ENCODE measurements at places on chromosomes 5 and 9.

GRCh38 chr5:83472508-83473345 lies 1.2 kb downstream of the VCAN start:
- DNase-seq: no peak

DNA sequence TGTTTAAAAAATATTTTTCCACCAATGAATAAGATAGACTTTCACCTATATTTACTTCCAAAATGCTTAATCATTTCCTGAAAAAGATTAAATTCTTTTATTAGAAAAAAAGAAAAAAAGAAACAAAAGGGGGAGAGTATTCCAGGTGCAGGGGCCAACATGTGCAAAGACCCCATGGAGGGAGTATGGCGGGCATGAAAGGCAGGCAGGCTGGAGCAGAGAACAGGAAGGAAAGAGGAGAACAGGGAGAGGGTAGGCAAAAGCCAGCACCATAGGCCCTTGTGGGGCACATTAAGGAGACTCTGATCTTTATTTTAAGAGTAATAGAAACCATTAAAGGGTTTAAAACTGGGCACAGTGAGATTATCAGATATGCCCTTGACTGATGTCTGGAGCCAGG lies 16.5 kb upstream of the SAP30L start:
- DNase-seq: no peak

DNA sequence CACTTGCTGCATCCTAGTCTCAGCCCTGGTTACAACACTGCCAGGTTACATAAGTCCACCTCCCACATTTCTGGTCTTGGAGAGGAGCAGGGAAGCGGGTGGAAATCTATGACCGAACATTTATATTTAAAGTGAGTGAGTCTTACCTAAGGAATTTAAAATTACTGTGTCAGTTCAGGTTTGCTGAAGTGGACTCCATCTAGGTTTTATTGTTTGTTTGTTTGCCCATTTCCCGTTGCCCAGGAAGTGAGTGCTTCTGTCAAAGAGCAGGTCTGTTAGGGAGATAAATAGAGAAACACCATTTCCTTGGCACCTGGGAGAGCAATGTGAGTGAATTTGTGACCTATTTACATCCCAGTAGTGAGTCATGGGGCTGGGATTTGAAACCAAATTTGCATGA lies 179.5 kb downstream of the KIF4B start:
- DNase-seq: no peak

- DNase-seq: no peak
Measured at GRCh38 chr9:92406477-92406876, 2.1 kb upstream of the OGN start.

DNA sequence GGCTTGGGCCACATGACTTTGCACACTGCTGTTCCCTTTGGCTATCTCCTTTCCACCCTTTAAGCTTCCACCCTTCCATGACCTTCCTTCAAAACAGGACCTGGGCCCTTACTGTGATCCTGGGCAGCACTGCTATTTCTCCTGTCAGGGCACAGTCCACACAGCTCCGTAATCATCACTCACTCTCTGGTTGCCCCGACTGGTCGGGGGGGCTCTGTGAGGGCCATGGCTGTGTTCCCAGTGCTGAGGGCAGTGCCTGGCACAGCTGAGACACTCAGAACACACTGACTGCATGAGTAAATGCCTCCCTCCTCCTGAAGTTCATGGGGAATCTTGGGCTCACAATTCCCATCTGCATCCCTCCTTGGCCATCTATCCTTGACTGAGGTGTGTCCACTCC lies 12.2 kb downstream of the TRAF1 start:
- no peak for DNase-seq

DNA sequence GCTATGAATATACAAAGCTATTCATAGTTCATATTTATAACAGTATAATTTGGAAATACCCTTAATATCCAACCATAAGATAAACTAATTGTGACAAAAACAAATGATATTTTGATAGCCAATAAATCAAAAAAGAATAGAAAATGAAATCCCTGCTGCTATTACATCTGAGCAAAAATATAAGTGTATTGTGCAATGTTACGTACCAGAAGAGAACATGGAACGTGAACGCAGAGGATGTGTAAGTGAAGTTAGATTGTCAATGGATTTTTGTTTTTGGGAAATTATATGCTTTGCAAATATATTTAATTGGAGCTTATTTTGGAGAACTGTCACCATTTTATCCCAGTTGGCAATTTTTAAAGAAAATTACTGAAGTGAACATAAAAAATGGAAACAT lies 15.4 kb downstream of the GCNT1 start:
- no peak for DNase-seq

DNA sequence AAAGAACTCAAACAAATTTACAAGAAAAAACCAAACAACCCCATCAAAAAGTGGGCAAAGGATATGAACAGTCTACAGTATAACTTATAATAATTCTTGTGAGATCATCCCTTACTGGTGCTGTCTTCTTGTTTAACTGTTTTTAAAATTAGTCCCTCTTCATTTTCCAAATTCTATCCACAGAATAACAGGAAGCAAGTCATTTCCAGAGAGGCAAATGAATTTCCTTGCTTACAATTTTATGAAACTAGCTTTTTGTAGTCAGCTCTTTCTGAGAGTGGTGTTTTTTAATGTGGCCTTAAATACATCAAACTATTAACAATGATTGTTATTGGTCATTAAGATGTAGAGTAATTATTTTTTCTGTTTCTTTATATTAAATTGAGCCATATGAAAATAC lies 40.6 kb downstream of the FAM174A start:
- DNase-seq: no peak

DNA sequence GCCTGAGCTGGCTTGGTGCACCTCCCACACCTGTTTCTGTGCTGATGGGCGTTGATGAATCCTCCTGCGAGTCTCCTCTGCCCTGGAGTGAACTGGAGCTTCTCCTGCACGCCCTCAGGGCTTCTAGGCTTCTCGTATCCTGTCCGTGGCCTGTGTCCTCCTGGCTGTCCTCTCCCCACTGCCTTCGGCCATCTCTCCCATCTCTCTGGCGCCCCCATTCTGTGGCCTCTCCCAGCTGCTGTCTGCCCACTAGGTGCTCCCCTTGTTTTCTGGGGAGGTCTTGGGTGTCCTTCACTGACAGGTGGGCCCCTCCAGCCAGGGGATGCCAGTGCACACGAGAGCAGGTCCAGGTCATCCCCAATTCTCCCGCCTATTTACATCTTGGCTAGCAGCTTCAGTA lies 28.8 kb downstream of the AHRR start:
- no peak for DNase-seq

DNA sequence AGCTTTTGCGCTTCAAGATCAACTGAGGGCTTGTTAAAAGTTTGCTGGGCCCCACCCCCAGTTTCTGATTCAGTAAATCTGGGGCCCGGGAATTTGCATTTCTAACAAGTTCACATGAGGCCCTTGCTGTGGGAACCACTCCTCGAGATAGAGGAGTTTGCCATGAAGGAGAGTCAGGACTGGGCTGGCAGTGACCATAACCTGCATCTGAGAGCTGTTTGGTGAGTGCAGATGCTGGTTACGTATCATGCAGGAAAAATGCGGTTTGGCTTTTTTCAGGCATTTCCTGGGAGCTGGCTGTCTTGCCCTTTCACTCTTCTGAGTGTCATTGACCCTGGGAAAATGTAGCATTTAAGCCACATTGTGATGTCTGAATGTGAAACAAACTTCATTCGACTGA lies 9.4 kb upstream of the ANGPTL2 start:
- DNase-seq: no peak

DNA sequence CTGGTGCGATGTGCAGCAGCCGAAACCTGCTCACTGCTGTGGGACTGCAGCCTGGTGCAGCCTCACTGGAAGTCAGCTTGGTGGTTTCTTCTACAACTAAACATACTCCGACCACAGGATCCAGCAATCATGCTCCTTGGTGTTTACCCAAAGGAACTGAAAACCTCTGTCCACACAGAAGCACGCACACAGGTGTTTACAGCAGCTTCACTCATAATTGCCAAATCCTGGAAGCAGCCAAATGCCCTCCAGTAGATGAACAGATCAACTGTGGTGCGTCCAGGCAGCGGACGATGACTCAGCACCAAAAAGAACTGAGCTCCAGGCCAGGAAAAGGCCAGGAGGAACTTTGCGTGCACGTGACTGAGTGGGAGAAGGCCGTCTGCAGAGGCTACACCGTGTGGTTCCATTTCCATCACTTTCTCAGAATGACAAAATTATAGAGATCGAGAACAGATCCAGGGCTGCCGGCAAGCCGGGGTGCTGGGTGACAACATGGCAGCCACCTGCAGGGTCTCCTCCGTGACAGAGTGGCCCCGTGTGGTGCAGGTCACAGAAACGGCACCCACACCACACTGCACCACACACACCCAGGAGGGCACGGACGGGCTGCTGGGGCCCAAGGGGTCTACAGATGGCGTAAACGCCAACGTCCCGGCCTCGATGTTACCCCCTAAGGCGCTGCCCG lies 23.1 kb upstream of the NSMF start:
- DNase-seq: no peak

DNA sequence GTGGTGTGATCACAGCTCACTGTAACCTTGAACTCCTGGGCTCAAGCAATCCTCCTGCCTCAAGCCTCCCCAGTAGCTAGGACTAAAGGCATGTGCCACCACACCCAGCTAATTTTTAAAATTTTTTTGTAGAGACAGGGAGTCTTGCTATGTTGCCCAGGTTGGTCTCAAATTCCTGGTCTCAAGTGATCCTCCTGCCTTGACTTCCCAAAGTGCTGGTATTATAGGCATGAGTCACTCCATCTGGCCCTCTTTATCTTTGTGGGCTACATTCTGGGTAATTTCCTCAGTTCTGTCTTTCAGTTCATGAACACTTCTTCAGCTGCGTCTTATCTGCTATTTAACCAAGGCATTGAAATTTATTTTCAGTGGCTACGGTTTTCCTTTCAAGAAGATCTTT lies 196.6 kb upstream of the IER5L start:
- DNase-seq: no peak

DNA sequence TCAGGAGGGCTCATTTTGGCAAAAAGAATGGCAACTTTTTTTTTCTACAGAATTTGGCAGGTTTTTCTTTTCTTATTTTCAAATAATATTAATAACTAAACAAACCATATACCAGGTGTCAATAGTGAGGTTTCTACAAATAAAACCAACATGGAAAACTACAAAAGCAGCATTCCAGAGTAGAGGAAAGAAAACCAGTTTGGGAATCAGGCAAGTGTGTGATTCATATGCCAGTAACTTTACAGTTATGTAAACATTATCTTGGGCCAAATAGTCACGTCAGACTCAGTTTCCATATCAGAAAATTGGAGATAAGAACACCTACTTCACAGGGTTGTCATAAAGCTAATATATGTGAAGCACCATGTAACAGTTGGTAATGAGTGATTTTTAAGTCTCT lies 51.7 kb downstream of the FBXW11 start:
- no peak for DNase-seq

DNA sequence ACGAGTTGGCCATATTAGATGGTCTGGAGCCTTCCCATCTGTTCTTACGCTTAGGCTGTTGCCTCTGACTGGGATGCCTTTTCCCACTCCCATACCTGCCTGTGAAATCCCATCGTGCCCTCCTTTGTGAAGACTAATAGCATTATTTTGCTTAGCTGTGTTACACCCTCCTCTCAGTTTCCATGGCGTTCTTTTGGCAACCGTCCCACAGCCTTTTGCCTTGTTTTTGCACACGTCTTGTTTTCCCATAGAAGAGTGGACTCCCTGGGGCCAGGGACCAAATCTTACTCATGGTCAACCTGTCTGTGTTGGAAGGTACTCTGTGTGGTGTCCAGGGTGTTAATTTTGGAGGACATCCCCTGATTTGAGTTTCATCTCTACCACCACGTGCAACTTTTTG lies 242.1 kb downstream of the HSPA4 start:
- no peak for DNase-seq

- DNase-seq: no peak
Measured at GRCh38 chr5:80864706-80865435, 95.3 kb upstream of the RASGRF2 start.

DNA sequence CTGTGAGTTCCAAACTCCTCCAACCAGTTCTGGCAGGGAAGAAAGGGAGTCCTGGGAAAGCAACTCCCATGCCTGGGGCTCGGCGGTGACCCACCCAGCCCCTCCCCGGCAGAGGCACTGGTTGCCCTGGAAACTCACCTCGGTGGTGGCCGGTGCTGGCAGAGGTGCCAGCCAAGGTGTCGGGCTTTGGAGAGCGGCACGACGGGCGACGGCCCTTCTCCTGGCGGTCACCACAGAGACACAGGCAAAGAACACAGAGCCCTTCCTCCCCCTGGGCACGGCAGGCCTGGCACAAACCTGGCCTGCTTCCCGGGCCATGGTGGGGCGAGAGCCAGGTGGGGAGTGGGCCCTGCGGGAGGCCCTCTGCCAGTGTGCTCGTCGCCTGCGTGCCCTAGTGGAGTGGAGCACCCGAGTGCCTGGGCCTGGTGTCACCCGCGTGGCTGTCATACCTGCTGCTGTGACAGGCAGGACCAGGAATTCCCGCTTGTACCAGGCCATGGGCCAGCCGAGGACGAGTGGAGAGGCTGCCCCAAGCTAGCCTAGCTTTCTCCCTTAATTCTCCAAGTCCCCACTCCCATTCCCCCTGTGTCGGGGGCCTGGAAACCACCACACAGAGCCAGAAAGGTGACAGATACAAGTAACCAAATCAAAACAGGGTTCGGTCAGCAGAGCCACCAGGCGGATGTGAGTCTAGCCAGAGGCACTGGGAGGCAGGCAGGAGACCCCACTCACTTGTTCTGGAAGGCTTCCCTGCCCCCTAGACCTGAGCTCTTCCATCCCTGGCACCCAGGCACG lies 8.2 kb upstream of the RALGDS start:
- no peak for DNase-seq

GRCh38 chr5:1321576-1321975 lies 23.3 kb downstream of the CLPTM1L start:
- no peak for DNase-seq

DNA sequence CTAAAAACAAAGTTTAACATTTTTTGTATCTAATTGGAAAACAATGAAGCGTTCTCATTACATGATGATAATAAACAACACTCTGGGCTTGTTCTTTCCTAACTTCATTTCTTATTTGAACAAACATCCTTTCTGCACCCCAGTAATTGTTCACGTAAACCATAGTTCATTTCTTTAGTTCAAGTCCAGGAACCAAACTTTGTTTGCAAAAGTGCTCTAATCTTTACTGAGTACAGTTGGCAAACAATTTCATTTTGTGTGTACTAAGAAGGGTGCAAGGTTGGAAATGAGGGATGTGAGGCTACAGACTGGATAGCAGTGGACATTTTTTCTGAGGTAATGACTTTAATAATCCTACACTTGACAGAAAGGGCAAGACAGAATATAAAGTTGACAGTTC lies 113.5 kb downstream of the NREP start:
- DNase-seq: no peak

- no peak for DNase-seq
Measured at GRCh38 chr5:137231540-137231939, 267.6 kb downstream of the SPOCK1 start.

- no peak for DNase-seq
Measured at GRCh38 chr9:26814799-26815198, 77.8 kb downstream of the CAAP1 start.

GRCh38 chr5:1522601-1523479 lies 920 bp downstream of the LPCAT1 start:
- peak; percentile 32 for DNase-seq

GRCh38 chr5:157076558-157076957 lies 17.6 kb upstream of the HAVCR1 start:
- DNase-seq: no peak

- DNase-seq: no peak
Measured at GRCh38 chr5:4630031-4630430, 510.1 kb upstream of the ADAMTS16 start.

- DNase-seq: no peak
Measured at GRCh38 chr9:70510157-70510770, 95.8 kb upstream of the KLF9 start.

GRCh38 chr5:94901191-94901979 lies 282.9 kb downstream of the SLF1 start:
- DNase-seq: no peak

GRCh38 chr5:142301540-142301939 lies 23.3 kb downstream of the SPRY4 start:
- no peak for DNase-seq

Measured in activated B cell treated with CpG ODN at 0.5 μM for 24 hours (primary cell).